ENCODE measurements at places on chromosomes 16 and 17.

- H3K27me3 ChIP-seq = peaks cover 20% of the 10 kb centered on the region
- no peaks in the 10 kb centered on the region for H3K36me3 ChIP-seq
- no peak overlapping the region for H3K4me3 ChIP-seq
- no peak for DNase-seq
- H3K27ac ChIP-seq = no peak overlapping the region
Observed at GRCh38 chr17:43984521-43984920, 19.9 kb upstream of the NAGS start.

- H3K27ac ChIP-seq = no peak overlapping the region
- no peaks in the 10 kb centered on the region for H3K27me3 ChIP-seq
- H3K4me3 ChIP-seq = no peak overlapping the region
Observed at GRCh38 chr17:56159826-56160380, 6.6 kb downstream of the ANKFN1 start.

GRCh38 chr16:69093974-69094373 lies 11.5 kb upstream of the HAS3 start:
- no peak overlapping the region for H3K4me3 ChIP-seq
- no peak overlapping the region for H3K27ac ChIP-seq
- H3K4me1 ChIP-seq = no peaks in the 10 kb centered on the region
- no peaks in the 10 kb centered on the region for H3K27me3 ChIP-seq
- H3K36me3 ChIP-seq = no peaks in the 10 kb centered on the region

DNA sequence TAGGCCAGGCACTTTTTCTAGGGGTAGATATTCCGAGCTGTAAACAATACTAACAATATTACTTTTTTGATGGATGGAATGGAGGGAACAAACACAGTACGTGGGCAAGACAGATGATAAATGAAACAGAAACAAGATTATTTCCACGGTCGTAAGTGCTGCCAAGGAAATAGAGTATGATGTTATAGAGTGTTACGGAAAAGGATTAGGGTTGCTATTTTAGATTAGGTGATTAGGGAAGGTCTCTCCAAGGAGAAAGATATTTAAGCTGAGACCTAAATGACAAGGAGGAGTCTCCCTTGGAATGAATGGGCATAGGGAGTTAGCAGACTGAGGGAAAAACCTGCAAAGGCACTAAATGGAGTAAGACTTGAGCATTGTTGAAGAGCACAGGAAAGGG lies 8.3 kb downstream of the ADPRM start:
- H3K4me3 ChIP-seq = no peak overlapping the region
- H3K27ac ChIP-seq = no peak overlapping the region
- peaks cover 43% of the 10 kb centered on the region for H3K36me3 ChIP-seq
- no peak for DNase-seq
- no peaks in the 10 kb centered on the region for H3K27me3 ChIP-seq

GRCh38 chr17:39772987-39773934 lies 35.5 kb downstream of the GRB7 start:
- peak overlapping the region; percentile 11 for H3K4me3 ChIP-seq
- peak; percentile 74 for DNase-seq
- peak overlapping the region; percentile 85 for H3K27ac ChIP-seq

DNA sequence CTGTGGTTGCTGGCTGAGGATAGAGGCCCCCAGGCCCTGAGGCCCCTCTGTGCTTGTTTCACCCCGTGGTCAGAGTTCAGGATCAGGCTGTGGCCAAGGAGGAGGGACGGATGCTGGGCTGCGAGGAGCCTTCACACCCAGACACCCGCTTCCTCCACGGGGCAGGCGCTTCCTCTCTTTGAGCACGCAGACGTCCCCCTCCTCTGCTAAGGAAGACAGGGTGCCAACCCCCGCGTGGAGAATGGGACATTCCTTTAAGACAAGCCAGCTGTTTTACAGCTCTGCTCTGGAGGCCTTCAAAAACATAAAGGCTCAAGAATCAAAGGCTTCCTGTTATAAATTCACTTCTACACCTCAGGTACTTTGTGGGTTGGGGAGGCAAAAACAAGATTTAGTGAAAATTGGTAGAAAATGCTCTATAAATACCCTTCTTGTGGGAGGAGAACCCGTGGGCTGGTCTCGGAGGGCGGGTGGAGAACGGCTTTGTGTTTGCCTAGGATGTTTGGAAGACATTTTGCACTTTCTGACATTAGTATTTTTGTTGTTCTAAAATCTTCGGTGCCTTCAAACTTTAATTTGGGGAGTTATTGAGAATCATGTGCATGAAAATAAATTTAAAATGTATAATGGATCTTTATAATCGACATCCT lies 60.8 kb upstream of the FOXF1 start:
- peaks cover 14% of the 10 kb centered on the region for H3K4me1 ChIP-seq
- H3K4me3 ChIP-seq = no peak overlapping the region
- peak; percentile 30 for DNase-seq
- H3K27ac ChIP-seq = no peak overlapping the region

DNA sequence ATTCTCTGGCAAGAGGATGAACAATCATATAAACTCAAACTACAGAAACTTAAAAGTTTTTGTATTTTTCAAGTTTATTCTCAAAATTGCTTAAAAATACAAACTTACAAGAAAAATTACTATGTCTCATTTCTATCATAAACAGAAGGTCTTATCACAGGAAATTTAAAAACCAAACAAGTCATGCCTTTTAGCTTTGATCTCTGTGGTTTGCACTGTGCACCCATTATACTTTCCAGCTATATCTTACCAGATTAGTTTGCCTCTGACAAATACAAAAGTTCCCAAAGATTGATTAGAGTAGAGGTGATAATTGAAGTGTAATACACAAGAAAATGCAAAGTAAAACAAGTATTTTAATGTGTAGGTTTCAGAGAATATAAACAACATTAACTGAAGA lies 117.4 kb downstream of the MYO1D start:
- DNase-seq = peak; percentile 12
- H3K4me3 ChIP-seq = no peak overlapping the region
- no peaks in the 10 kb centered on the region for H3K36me3 ChIP-seq
- no peaks in the 10 kb centered on the region for H3K4me1 ChIP-seq
- H3K27me3 ChIP-seq = no peaks in the 10 kb centered on the region
